ENCODE measurements at places on chromosomes 3 and 15.

DNA sequence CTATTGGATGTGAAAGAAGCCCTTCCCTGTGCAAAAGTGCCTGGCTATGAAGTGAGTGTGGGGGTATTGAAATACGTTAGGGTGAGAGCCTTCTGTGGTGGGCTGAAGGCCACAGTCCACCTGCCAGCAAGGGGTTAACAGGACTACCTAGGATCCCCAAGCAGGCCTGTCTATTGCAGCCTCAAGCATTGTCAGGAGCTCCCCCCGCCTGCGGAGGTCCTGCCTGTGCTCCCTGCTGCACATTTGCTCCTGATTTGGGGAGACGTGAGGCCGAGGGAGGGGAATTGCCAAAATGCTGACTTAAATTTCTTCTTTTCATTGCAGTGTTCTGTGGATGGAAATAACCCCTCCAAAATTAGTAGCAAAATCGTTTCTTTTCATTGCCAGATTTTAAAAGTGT, 56.2 kb downstream of the GABRG3 start:
- DNase-seq = no peak

- DNase-seq = no peak
These were observed 78.4 kb upstream of the PRR23E start for GRCh38 chr3:127114337-127115070.

DNA sequence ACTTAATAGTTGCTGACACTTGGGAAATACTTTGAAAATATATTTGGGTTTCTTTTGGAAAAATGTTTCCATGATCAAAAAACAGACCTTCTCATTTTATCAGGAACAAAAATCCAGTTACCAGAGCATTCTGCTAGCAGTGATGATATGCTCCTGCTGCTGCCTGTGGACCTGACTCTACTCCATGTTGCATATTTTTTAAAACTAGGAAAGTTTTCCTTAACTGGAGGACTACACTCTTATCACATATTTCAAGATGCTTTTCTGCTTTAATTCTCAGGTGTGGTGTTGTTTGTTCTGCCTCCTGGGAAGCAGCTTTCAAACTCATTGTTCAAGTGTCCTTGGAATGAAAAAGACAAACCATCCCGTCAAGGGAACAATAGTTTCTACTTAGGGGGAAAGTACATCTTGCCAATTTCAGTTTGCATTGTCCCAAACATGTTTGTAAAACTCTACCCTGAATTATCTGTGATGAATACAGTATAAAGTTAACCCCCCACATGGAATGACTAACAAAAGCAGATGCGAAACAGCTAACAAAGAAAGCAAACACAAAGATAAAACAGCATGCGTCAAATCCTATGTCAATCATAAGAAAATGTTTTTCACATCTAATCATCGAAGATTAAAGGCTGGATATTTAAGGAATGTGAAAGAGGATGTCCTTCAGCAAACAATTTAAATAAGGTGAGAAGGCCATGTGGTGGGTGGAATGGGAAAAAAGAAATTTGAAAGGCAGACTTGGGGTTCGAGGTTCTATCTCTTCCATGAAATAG, 40.1 kb upstream of the PSMD6 start:
- no peak for DNase-seq

DNA sequence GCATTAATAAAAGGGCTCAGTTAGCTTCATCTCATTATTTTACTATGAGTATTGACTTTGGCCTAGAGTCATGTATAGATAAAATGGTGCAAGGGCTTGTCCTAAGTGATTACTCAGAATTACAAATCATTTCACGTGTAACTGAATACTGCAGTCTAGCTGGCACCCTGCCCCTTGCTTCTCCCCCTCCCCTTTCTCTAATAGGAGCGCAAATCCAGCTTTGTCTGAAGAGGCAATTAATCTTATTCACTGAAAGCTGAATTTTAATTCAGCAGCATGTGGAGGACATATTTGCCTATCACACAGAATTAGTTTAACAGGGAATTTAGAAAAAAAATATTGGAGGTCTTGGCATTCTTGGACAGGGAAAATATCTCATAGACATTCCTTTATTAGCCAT, 412.1 kb upstream of the DPH6 start:
- DNase-seq = peak; percentile 77

GRCh38 chr3:151093905-151094304, 8.4 kb downstream of the MED12L start:
- DNase-seq = no peak

DNA sequence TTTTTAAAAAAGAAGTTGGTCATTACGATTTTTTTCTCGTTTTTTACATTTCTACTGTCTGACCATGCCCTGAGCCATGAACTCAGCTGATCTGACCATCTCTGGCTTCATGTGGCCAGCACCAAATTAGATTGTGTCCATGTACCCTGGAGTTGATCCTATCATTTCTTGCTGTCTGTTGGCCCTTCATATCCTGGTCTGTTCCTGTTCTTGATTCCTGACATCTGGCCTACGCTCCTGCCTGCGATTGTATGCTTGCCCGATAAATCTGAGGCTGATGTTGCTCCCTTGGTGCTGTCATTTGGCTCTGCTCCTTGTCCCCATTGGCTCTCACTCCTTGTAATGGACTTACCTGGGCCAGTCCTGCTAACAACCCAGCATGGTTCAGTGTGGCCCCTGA, 89.8 kb upstream of the IGSF10 start:
- DNase-seq = no peak

DNA sequence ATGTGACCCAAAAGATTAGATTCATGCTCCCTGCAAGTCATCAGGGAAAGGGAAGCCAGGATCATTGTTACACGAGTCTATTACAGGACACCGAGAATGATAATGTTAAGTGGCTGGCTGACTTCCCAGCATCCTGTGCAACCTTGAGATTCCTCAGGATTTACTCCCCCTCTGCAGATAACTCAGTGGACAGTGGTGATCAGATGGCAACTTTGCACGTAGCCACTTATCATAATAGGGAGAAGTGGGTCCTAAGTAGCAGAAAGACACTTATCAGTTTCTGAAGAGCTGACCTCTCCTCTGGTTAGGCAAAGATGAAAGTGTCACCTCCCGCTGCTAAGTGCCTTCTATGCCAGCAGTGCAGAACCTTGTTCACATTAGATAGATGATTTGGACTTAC, 6.7 kb upstream of the TMPRSS7 start:
- no peak for DNase-seq

GRCh38 chr3:11607816-11608215, 35.9 kb downstream of the VGLL4 start:
- DNase-seq = peak; percentile 73

GRCh38 chr15:43268111-43269105, 1.7 kb upstream of the TGM5 start:
- no peak for DNase-seq

DNA sequence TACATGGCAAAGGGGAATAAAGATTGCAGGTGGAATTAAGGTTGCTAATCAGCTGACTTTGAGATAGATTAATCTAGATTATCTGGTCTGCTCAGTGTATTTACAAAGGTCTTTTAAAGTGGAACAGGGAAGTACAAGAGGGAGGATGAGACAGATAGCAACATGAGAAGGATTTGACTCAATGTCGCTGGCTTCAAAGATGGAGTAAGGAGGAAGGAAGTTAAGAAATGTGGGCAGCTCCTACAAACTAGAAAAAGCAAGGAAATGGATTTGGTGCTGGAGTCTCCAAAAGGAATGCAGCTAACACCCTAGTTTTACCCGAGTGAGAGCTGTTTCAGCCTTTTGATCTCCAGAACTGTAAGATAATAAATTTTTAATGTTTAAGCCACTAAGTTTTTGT, 180.7 kb upstream of the TTC14 start:
- no peak for DNase-seq

GRCh38 chr15:100687582-100688141, 85.3 kb downstream of the ASB7 start:
- DNase-seq = peak; percentile 91

DNA sequence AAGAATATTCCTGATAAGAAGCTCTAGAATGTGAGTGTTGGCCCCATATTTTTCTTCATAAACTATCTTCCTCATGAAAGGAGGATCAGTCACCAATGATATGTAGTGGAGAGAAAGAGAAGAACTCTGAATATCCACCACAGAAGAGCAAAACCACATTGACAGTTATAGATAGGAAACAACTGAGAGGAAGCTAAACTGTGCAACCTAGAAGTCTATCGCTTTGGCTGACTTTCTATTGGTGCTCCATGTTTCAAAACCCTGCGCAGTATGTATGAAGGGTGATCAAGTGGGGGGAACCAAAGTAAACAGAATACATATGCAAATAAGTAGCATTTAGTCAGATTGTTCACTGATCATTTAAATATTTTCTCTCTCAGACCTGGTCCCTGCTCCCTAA, 41.0 kb upstream of the ZNF280D start:
- DNase-seq = no peak

DNA sequence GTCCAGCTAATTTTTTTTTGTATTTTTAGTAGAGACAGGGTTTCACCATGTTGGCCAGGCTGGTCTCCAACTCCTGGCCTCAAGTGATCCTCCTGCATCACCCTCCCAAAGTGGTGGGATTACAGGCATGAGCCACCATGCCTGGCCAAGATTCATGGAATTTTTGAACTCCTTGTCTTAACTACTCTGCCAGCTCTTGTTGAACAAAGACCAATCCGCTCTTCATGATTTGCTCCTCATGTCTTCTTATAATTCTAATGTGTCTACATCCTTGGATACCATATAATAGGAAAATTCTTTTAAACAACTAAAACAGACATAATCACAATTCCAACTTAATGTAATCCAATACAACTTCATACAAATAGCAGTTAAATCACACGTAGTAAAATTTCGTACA, 21.3 kb downstream of the UBA5 start:
- DNase-seq = no peak

DNA sequence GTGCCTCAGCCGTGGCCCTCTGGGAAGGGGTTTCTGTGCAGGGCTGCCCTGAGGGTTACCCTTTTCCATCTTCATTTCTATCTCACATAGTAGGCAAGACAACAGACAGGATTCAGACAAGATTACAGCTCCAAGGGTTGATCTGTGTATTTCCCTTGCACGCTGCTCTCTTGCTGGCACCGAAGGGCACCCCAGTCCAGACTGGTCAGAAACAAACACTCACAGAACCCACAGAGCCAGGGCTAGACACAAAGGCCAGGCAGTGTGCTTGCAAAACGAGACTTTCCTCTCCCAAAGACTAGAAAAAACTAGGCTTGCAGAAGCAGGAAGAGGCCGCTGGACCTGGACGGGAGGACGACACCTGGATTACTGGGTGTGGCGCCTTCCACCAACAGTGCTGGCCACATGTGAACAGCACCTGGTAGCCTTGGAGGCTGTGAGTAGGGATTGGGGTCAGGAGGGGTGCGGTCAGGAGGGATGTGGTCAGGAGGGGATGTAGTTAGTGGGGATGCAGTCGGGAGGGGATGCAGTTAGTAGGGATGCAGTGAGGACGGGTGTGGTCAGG, 96.8 kb downstream of the BDH1 start:
- no peak for DNase-seq

GRCh38 chr3:189813647-189814240, 182.6 kb downstream of the TP63 start:
- no peak for DNase-seq

GRCh38 chr3:42507252-42507651, 4.8 kb downstream of the VIPR1 start:
- no peak for DNase-seq

DNA sequence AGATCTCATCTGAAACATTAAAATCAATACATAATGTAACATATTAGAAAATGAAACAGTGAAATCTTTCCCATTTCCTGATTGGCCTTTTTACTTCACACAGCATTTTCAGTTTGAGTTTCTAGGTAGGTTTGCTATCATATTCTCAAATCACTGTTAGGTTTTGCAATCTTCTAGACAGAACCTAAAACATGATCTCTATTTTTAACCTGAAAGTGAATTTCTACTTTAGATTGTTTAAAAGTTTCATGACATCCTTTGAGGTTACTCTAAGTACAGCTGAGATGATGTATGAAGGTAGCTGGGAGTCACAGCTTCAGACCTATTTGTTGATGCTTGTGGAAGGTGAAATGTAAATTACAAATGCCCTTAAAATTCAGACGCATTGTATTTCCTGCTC, 118.4 kb upstream of the GPR149 start:
- no peak for DNase-seq

DNA sequence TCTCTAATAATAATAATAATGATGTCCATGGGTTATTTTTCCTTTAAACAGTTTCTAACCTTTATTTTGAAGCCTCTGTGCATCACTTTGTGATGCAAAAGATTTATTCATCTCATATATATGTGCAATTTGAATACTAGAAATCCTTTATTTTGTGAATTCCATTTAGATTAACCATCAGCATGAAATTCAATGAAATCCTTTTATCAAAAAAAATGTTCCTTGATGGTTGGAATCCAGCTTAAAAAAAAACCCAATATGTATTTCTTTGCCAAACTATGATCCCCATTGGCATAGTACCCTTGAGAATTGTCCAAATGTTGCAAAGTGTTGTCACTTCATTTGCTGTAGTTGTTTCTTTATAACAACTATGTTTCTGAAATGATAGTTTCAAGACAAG, 7.4 kb downstream of the TBC1D23 start:
- DNase-seq = peak; percentile 46

DNA sequence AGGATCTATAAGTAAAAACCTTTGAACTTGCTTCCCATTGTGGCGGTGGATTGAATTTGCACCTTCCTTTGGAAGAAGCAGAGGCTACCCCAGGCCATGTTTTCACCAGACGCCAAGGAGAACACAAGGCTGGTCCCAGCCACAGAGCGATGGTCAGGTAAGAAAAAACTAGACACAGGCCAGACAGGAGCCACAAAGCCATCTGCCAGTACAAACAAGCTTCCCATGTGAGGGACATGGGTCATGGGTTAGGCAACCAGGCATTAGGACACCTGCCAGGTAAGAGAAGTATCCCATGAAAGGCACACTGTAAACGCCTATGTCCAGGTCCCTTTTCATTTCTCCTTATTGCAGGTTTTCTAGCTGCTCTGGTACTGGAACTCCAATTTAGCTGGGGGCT, 190.2 kb downstream of the KLF13 start:
- no peak for DNase-seq

GRCh38 chr3:171026597-171027293, at the start of gene SLC2A2:
SLC2A2 (minus strand) TSS chr3:171026720; CDS start chr3:171026670, 50 bp downstream.
- no peak for DNase-seq

DNA sequence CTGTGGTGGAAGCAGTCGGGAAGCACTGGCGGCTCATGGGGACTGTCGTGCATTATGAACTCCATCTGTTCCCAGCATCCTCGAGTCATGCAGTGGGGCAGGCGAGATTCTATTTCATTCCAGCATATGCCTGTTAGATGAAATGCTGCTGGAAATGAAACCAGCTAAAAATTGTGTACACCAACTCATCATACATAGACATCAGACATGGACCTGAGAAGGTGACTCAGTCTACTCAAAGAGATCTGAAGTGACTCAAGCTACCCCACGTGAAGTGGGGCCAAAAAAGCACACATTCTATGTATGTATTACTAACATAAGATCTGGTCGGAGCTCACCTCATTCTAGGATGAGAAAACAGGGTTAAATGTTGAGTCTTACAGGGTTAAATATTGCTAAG, 47.5 kb upstream of the FAM98B start:
- DNase-seq = peak; percentile 60

DNA sequence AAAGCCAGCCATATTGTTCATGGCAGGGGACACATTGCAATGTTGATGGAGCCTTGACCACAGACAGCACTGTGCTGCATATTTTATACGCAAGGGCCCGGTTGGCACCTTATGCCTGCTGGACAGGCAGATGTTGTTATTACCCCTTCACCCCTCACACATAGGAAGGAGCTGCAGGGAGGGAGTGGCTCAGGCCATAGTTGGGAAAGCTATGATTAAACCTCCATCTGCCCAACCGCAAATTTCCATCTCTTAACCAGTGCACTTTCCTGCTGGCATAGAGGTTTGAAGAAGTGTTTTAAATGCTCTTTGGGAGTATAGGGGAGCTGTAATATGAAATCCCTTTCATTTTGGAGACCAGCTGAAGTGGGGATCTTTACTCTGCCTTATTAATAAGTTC, 224.7 kb downstream of the CACNA2D3 start:
- no peak for DNase-seq

- no peak for DNase-seq
These were observed 431 bp upstream of the YEATS2 start for GRCh38 chr3:183697123-183697609.
